ENCODE measurements at places on chromosomes 11 and 22. TPM values are rescaled to one million over a fixed set of nuclear protein-coding genes. Genes with fewer than 3 reads are reported as not detected.

Gene KRTAP5-10
- polyA plus RNA-seq = not detected

Gene MUC5B
- not detected for polyA plus RNA-seq

Gene CRELD2
- 18.8 TPM for polyA plus RNA-seq

Gene ARHGAP20
- polyA plus RNA-seq = 0.90 TPM

Gene BET1L
- 23.8 TPM for polyA plus RNA-seq
